ENCODE measurements at places on chromosomes 11 and 22.

DNA sequence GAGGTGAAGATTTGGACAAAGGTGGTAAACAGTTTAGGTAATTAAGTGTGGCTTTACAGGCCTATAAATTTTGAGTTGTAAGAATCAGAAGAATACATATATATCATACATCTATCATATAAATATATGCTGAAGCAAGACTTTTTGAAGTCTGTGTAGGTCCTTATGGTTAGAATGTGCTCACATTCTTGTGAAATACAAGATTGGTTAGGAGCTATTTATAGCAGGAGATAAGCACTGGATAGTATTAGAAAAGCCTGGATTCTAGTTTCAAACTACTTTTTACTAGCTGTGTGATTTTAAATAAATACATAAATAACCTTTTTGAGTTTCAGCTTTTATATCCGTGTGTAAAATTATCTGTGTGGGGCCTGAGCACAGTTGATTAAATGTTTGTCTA lies 42.3 kb downstream of the ANKRD42 start:
- DNase-seq = peak; percentile 48

GRCh38 chr11:5280582-5281102 lies 10.9 kb upstream of the HBE1 start:
- DNase-seq = peak; percentile 99

DNA sequence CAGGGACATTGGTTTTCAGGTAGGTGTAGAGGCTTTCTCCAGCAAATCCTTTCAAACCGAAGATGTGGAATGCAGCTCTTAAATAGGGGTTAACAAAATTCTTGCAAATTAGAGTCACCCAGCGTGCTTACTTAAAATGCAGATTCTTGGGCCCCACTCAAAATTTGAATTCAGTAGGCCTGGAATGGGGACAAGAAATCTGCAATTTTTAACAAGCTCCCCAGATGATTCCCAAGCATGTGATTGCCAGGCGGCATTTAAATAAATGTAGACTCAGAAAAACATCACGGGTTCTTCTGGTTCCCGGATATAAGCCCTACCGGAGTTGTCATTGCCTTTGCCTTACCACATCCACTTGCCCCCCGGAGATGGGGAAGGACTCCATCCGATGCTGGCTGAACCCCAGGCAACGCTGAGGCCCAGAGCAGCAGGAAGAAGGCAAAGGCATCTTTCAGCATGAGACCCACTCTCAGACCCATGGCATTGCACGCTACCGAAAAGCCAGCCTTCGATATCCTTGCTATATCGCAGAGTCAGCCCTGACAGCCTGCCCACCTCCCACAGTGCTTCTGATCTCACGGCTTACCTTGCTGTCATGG lies 134.2 kb downstream of the DSCAML1 start:
- no peak for DNase-seq

DNA sequence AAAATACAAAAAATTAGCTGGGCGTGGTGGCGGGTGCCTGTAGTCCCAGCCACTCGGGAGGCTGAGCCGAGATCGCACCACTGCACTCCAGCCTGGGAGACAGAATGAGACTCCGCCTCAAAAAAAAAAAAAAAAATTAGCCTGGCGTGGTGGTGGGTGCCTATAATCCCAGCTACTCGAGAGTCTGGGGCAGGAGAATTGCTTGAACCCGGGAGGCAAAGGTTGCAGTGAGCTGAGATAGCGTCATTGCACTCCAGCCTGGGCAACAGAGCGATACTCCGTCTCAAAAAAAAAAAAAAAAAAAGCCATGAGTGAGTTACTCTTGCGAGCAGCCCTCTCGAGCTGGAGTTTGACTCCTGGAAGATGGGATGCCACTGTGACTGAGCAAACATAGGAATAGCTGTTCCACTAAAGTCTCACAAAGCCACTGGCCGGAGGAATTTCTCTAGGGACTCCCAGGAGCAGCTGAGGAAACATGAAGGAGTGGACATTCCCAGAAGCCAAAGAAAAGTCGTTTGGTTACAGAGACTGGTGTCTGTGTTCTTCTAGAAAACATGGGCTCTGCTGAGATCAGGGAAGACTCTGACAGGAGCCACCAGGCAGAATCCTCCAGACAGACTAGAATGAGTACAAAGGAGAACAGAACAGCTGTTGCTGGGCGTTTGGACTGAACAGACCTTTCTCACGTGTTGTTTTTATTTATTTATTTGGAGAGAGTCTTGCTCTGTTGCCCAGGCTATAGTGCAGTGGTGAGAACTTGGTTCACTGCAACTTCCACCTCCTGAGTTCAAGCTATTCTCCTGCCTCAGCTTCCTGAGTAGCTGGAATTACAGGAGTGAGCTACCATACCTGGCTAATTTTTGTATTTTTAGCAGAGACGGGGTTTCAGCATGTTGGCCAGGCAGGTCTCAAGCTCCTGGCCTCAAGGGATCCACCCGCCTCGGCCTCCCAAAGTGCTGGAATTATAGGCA lies 32.4 kb upstream of the MYH9 start:
- no peak for DNase-seq

- no peak for DNase-seq
Observed at GRCh38 chr11:24524156-24524555, 27.3 kb downstream of the LUZP2 start.

DNA sequence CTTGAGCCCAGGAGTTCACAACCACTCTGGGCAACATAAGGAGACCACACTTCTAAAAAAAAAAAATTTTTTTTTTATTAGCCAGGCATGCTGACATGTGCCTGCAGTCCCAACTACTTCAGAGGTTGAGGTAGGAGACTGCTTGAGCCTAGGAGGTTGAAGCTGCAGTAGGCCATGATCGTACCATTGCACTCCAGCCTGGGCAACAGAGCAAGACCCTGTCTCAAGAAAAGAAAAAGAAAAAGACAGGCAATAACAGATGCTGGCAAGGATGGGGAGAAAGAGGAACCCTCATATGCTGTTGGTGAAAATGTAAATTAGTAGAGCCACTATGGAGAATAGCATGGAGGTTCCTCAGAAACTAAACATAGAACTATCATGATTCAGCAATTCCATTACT lies 64.8 kb downstream of the PAK1 start:
- DNase-seq = no peak

DNA sequence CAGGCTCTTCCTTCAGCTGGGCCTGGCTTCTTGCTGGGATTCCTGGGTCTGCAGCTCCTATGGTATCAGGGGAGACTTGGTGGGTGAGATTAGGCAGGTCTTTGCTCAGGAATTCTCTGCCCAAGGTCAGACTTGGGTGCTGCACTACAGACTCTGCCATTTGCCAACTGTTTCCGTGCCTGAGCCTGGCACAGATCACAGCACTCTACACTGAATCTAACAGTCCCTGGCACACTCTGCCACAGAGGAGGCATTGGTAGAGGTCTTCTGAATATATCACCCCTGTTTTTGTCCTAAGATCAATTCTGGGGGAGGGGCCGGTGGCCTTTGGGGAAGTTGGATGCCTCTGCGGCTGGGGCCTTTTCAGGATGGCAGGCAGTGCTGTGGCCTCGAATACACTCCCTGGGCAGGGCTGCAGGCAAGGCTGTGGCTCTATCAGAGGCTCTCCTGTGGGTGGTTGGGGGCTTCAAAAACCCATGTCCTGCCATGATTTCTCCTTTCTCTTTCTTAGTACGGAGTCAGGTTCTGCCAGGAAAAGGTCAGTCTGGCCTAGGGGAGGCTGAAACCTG lies 115.0 kb upstream of the NARS2 start:
- DNase-seq = no peak

- no peak for DNase-seq
Observed at GRCh38 chr11:2527621-2528291, 82.9 kb downstream of the KCNQ1 start.

GRCh38 chr11:12680940-12681258 lies 6.7 kb downstream of the TEAD1 start:
- no peak for DNase-seq

DNA sequence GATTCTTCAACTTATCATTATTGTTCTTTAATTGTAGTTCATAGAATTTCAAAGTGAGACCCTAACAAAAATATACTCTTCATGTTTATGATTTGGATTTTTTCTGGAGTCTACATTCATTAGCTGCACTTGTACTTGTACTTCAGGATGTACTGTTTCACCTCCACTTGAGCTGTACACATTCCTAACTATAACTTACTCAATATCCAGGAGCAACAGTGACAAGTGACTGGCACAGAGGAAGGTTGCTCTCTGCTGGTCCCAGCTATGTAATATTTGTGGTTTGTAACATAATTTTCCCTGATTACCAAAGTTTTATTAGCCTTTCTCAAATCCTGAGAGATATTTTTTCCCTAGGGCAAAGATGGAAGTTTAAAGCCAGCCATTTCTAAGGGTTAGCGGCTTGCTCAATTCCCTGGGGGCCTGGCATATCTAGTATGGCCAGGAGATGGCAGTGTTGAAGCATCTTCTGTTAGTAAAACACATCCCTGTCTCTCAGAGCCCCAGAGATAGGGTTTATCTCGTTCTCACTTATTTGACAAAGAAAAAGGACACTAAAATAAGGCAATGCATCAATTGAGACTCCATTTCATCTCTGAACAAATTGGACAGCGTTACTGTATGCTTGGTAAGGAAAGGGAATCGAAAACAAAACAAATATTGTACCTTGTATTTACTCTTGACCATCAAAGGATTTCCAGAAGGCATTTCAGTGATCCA lies 14.2 kb downstream of the OR52A5 start:
- DNase-seq = peak; percentile 92

GRCh38 chr11:107777110-107777509 lies 65.3 kb upstream of the SLN start:
- DNase-seq = no peak

DNA sequence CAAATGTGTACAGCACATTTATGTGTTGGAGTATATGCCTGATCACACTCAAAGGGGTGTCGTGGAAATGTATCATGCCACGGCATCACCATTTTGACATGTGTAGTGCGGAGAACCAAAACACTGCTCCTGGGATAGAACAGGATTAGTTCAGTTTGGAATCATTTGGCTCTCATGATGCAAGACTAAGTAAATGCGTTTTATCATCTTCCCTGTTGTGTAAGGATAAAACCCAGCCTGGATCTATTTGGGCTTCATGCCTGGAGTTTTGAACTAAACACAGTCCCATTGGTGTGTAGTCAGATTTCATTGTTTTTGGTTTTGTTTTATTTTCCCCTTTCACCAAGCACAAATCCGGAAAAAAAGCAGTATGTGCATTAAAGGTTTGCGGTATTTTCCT lies 574.3 kb downstream of the NTM start:
- no peak for DNase-seq

GRCh38 chr22:20175597-20175900 lies 24.7 kb upstream of the CCDC188 start:
- DNase-seq = no peak

DNA sequence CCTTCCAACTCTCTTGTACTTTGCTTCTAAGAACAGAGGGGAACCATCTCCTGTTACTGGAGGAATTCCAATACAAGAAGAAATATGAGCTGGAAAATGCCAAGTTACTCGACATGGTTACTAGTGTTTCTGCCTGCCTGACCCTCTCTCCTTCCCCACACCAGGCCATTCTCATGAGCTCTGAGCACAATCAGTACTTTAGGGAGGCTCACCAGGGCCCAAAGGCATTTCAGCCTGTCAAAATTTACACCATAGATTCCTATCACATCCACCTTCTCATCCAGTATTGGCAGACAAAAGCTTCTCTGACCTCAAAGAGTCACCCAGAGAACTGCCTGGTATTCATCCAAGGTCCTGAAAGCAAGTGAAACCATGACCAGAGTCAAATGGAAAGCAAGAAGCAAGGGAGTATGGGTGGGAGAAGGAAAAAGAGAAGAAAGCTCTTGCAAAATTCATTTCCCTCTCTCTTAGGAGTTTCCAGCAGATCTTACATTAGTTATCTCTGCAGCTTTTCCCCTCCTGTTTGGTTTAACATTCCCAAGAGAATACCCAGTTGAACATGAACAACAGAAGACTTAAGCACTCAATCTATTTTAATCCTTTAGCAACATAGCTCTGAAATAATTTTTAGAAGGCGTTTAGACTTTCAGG lies 58.7 kb upstream of the NCAM1 start:
- no peak for DNase-seq

DNA sequence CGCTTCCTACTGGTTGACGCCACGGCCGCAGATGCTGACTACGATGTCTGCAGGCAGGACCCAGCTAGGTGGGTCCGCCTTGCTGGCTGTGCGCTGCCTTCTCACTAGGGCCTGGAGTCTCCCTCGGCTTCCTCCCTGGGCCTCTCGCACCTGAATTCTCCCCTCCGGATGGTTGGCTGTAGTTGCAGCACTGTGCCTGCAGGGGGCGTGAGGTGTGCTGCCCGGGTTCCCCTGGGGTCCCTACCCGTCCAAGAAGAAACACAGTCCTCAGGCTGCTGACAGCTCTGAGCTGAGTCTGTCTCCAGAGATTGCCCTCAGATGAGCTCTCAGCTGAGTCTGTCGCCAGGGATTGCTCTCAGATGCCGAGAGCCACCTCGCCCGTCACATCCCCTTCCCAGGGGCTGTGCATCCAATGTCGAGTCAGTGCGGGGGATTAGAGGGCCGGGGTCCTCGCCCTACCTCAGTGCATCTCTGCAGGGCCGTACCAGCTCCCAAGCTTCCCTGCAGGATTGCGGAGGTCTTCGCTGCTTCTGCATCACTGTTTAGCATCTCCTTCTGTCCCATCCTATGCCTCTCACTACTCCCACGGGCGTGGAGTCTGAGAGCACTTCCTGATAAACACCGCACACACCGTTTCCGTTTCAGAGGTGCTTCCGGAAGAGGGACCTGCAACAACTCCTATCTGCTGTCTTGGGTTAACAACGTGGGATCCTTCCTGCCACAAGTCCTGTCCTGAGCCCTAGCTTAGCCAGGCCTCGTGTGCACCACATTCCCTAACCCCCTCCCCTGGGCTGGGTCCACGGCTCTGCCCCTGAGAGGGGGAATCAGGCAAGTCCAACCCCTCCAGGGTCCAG lies 196.9 kb downstream of the CSNK2A3 start:
- DNase-seq = peak; percentile 5

DNA sequence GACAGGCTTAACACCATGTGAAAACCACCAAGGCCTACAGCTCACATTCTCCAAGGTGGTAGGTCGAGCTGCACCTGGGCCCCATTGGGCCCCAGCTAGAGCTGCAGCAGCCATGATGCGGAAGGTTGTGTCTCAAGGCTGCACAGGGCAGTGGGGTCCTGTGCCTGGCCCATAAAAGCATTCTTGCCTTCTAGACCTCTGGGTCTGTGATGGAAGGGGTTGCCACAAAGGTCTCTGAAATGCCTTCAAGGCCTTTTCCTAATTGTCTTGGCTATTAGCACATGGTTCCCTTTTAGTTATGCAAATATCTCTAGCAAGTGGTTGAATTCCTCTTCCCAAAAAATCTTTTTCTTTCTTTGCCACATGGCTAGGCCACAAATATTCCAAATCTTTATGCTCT lies 52.5 kb upstream of the C11orf58 start:
- no peak for DNase-seq

DNA sequence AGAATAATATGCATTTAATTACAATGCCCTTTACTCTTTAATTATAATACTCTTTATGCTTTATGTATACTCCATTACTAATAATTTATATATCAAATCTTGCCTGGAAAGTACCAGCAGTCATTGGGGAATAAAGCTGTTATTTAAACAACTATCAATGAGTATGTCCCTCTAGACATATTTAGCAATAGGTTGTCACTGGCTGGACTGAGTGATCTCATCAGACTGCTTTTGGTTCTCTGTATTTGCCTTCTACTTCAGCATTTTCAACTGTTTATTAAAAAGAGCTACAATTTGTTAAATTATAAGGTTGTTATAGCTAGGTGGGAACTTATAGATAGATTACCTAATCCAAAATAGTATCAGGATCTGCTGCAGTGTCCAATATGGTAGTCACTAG lies 267.2 kb downstream of the DCDC1 start:
- no peak for DNase-seq
